ENCODE measurements at places on chromosomes 16 and 17. TPM values are rescaled to one million over a fixed set of nuclear protein-coding genes. Genes with fewer than 3 reads are reported as not detected.

Gene NAA38
- 52.0 TPM for total RNA-seq

Gene CSH2
- not detected for total RNA-seq

Gene HOXB8
- not detected for total RNA-seq

Gene RHBDL3
- total RNA-seq: 0.12 TPM

Gene TTLL6
- not detected for total RNA-seq

Gene TRIM47
- 35.9 TPM for total RNA-seq

Gene MBTD1
- 7.0 TPM for total RNA-seq

Gene RASD1
- 101 TPM for total RNA-seq

Gene TMEM88
- not detected for total RNA-seq

Gene GFAP
- total RNA-seq: not detected

Gene CCT6B
- 1.5 TPM for total RNA-seq

Gene CEP95
- total RNA-seq: 10.3 TPM

Gene TP53TG3
- not detected for total RNA-seq

Gene PSMD7
- total RNA-seq: 40.4 TPM

Gene EFCAB5
- total RNA-seq: 0.24 TPM

Gene NPIPB9
- total RNA-seq: not detected

Gene KRTAP4-4
- not detected for total RNA-seq

Gene SLX1B
- total RNA-seq: 16.4 TPM

Gene PSME3
- total RNA-seq: 61.2 TPM

Gene ZBTB4
- total RNA-seq: 25.5 TPM

Gene GPRC5B
- 6.6 TPM for total RNA-seq

Gene PHOSPHO1
- total RNA-seq: 0.06 TPM

Gene SSTR5
- total RNA-seq: not detected

Gene KRTAP4-5
- not detected for total RNA-seq

Gene KLHL10
- total RNA-seq: not detected

Gene RNF157
- total RNA-seq: 0.10 TPM

Gene NEURL4
- 6.4 TPM for total RNA-seq

Gene USP31
- total RNA-seq: 5.6 TPM

Gene CCL5
- not detected for total RNA-seq

Gene METTL26
- 187 TPM for total RNA-seq

Gene RDM1
- total RNA-seq: not detected

Gene CD300H
- not detected for total RNA-seq

Gene SMPD3
- total RNA-seq: under 0.01 TPM

Gene SLC22A31
- total RNA-seq: 0.29 TPM

Gene DNAAF8
- total RNA-seq: 2.1 TPM

Gene FBXO39
- 0.31 TPM for total RNA-seq

Gene SRCIN1
- 0.06 TPM for total RNA-seq

Gene KRT40
- total RNA-seq: not detected

Gene SLC5A2
- not detected for total RNA-seq

Gene C16orf54
- not detected for total RNA-seq

Gene PPY
- total RNA-seq: not detected

Gene TMEM107
- total RNA-seq: 12.4 TPM

Gene UMOD
- total RNA-seq: not detected

Gene DNAI2
- not detected for total RNA-seq

Measured in cardiac ventricle fibroblast (primary cell).